ENCODE measurements at places on chromosomes 6 and 20. TPM values are rescaled to one million over a fixed set of nuclear protein-coding genes. Genes with fewer than 3 reads are reported as not detected.

DNA sequence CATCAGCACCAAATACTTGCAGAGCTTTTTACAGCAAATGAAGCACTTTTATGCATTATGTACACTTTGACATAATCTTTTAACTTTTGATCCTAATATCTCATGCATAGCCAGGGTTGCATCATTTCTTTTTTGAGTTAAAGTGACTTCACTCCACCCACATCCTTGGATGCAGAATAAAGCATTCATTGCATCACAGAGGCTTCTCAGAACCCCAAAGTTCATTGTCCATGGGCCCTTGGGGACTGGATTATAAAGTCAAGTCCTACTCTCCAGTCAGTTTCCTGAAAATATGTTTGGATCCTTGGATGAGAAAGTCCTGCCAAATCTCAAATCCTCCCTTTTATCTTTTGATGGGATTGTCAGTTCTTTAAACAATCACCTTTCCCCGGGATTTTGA, 10.6 kb upstream of the EFHC1 start:
- no peak overlapping the region for H3K4me3 ChIP-seq
- H3K27ac ChIP-seq: no peak overlapping the region

GRCh38 chr6:135932651-135933050, 81.2 kb downstream of the PDE7B start:
- no peaks in the 10 kb centered on the region for H3K27me3 ChIP-seq
- DNase-seq: no peak
- no peak overlapping the region for H3K27ac ChIP-seq
- H3K4me1 ChIP-seq: no peaks in the 10 kb centered on the region
- no peaks in the 10 kb centered on the region for H3K36me3 ChIP-seq
- no peak overlapping the region for H3K4me3 ChIP-seq

GRCh38 chr6:149895048-149895590, 2.8 kb downstream of the RAET1E start:
- no peaks in the 10 kb centered on the region for H3K27me3 ChIP-seq
- H3K4me1 ChIP-seq: peaks cover 30% of the 10 kb centered on the region
- H3K27ac ChIP-seq: peak overlapping the region; percentile 84
- H3K4me3 ChIP-seq: no peak overlapping the region
- peak; percentile 78 for DNase-seq
- H3K36me3 ChIP-seq: no peaks in the 10 kb centered on the region

GRCh38 chr6:31729979-31730630, 1.0 kb upstream of the DDAH2 start:
- H3K36me3 ChIP-seq: peaks cover 63% of the 10 kb centered on the region
- H3K4me3 ChIP-seq: peak overlapping the region; percentile 91
- peak overlapping the region; percentile 96 for H3K27ac ChIP-seq

DNA sequence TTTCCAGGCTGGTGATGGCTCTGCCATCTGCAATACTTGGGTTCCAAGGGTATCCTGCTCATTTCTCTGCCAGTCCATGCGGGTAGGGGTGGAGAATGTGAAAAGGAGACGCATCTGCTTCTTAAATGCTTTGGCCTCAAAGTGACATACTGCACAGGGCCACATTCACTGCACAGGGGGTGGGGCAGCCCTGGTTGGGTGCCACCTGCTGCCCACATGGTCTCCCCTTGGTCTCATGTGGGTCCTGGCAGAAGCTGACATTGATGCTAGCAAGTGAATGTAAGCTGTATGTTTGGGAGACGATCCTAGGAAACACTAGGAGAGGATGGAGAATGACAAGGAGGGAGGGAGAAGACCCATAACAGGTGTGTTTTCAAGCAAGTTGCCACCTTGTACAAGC, 140.9 kb downstream of the EDN3 start:
- no peak for DNase-seq
- no peaks in the 10 kb centered on the region for H3K27me3 ChIP-seq
- H3K27ac ChIP-seq: no peak overlapping the region
- no peak overlapping the region for H3K4me3 ChIP-seq

Gene COL21A1
- total RNA-seq: 4.1 TPM

GRCh38 chr20:3753501-3754275, 13.9 kb downstream of the ADISSP start:
- H3K36me3 ChIP-seq: peaks cover 67% of the 10 kb centered on the region
- peaks cover 22% of the 10 kb centered on the region for H3K27me3 ChIP-seq
- peaks cover 21% of the 10 kb centered on the region for H3K4me1 ChIP-seq

- H3K27ac ChIP-seq: no peak overlapping the region
- no peaks in the 10 kb centered on the region for H3K4me1 ChIP-seq
- no peaks in the 10 kb centered on the region for H3K27me3 ChIP-seq
- no peak overlapping the region for H3K4me3 ChIP-seq
- no peaks in the 10 kb centered on the region for H3K36me3 ChIP-seq
- no peak for DNase-seq
These were observed 32.8 kb downstream of the PRDM1 start for GRCh38 chr6:106118835-106119431.
